ENCODE measurements at places on chromosomes 1 and 21.
A peak's percentile ranks its signal among the peaks of the same experiment; 100 is the strongest.

GRCh38 chr1:18978706-18979105 is 22.2 kb upstream of the IFFO2 start:
- DNase-seq = no peak

DNA sequence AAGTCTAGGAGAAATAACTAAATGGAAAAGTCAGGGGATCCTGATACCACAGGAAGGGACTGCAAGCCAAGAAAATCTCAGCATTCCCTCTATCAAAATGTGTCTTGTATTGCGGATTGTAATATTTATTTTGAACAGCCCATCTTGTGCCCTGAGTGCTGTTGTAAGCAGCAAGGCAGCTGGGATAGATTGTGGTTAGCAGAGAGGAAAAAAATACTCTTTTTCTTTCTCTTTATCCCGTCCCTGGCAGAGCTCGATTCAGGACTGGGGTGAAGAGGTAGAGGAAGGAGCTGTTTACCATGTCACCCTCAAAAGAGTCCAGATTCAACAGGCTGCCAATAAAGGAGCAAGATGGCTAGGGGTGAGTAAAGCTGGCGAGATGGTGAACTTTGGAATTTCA is 1.2 kb downstream of the RGL1 start:
- no peak for DNase-seq

- no peak for DNase-seq
These were observed 31.7 kb downstream of the TRIM11 start for GRCh38 chr1:228374711-228375577.

- DNase-seq = no peak
These were observed 259.1 kb downstream of the KAZN start for GRCh38 chr1:14857436-14858195.

GRCh38 chr1:185156288-185156853 is 382 bp downstream of the TRMT1L start:
- DNase-seq = peak; percentile 30

DNA sequence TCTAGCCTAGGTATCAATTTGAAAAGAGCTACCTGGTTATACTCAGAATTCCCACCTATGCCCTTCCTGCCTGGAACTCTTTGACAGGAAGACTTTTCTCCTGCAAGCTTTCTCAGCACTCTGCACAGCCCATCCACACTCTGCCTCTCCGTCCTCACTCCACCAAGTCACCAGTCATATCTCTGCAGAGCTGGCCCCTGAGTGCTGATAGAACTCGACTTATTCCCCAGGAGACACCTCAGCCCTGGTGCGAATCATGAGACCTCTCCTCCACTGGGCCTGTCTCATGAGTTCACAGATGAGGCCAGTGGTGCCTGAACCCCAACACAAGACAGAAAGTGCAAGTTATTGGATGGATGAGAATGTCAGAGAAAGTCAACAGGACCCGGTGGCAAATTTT is 32.0 kb downstream of the COLGALT2 start:
- no peak for DNase-seq

DNA sequence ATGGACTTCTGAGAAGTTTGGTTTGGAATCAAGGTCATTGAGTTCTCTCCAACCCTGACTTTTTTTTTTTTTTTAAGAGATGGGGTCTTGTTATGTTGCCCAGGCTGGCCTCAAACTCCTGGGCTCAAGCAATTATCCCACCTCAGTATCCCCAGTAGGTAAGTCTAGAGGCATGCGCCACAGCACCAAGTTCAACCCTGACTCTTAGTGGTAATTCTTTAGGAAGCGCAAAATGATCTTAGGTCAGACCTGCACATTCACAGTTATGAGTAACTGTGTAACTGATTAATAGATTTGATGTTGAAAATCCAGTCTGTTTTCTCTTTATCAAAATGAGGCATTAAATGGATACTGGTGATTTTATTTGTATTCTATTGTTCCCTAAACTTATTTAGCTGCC is 95.9 kb downstream of the GREM2 start:
- no peak for DNase-seq

GRCh38 chr1:189752461-189752995 is 725.1 kb downstream of the BRINP3 start:
- DNase-seq = no peak

DNA sequence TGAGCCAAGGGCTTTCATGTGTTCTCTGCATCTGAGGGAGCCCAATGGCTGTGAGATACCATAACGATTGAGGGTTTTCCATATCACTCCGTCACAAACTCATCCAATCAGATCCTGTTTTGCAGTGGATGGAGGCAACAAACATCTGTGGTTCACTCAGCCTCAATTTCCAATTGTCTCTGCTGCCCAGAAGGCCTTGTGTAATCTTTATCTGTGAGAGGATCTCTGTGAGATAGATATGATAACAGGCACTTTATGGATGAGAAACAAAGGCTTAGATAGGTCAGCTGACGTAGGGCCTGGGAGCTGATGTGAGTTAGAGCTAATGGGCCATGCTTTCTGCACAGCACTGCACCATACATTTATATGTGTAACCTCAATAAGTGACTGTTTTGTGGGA is 3.3 kb upstream of the MTARC1 start:
- DNase-seq = no peak

GRCh38 chr1:171664976-171665375 is 12.5 kb upstream of the MYOC start:
- DNase-seq = no peak

DNA sequence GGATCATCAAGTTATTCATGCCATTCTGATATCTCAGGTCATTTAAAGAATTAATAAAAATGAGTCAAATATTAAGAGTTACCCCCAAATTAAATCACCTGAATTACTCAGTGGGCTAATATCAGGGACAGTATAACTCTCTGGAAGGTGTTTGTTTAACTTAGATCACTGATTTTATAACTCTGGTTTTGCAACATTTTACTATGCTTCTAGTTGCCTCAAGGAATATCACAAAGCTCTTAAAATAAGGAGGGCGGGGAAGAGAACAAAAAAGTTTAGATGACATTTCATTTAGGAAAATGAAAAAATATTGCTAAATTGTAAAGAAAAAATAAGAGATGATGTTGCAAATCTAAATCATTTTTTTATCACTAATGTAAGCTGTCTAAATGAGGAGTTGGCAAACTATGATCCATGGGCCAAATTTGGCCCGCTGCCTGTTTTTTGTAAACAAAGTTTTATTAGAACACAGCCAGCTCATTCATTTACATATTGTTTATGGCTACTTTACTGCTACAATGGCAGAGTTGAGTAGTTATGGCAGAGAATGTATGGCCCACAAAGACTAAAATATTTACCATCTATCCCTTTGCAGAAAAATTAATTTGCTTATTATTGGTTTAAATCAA is 31.9 kb upstream of the SLC19A2 start:
- no peak for DNase-seq

DNA sequence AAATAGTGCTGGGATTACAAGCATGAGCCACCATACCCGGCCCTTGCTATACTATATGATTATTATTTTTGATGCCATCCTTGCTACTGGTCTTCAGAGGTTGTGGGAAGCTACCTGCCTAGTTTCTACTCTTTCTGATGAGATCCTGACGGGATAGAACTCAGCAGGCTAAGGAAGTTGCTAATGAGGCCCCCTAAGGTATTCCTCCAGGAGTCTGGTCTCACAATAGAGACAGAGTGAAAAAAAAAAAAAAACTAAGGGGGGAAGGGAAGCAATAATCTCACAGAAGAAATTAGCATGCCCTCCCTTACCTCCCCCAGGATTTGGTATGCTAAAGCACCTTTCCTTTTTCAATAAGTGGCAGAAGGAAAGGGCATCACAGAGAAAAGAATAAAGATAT is 17.6 kb downstream of the INTS3 start:
- no peak for DNase-seq

- no peak for DNase-seq
These were observed 335.7 kb upstream of the SNX7 start for GRCh38 chr1:98325646-98326440.

DNA sequence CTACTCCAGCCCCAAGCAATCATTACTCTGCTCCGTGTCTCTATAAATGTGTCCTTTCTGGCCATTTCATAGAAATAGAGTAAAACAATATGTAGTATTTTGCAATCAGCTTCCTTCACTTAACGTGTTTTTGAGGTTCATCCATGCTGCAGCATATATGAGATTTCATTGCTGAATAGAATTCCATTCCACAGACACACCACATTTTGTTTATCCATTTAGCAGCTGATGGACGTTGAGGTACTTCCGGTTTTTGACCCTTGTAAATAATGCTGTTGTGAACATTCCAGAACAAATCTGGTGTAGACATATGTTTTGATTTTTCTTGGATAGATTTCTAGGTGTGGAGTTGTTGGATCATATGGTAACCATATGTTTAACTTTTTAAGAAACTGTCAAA is 30.7 kb downstream of the ADAM30 start:
- DNase-seq = no peak

DNA sequence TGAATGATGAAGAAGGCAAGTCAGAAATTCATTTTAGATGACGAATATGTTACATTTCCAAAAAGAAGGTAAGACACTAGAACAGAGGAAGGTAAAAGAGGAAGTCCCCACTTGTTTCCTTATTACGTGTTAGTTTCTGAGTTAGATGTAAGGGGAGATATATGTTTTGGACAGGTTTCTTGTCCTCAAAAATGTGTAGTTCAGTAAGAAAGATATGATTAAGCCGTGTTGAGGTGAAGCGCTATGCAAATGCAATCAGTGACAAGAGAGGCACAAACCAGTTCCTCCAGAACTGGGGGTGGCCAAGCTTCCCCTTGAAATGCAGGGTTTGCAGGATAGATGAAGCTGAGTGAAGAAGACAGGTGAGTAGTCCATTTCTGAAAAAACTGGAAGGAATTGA is 293.3 kb upstream of the RUNX1 start:
- DNase-seq = no peak

GRCh38 chr1:94044290-94044790 is 76.6 kb downstream of the ABCA4 start:
- DNase-seq = no peak

DNA sequence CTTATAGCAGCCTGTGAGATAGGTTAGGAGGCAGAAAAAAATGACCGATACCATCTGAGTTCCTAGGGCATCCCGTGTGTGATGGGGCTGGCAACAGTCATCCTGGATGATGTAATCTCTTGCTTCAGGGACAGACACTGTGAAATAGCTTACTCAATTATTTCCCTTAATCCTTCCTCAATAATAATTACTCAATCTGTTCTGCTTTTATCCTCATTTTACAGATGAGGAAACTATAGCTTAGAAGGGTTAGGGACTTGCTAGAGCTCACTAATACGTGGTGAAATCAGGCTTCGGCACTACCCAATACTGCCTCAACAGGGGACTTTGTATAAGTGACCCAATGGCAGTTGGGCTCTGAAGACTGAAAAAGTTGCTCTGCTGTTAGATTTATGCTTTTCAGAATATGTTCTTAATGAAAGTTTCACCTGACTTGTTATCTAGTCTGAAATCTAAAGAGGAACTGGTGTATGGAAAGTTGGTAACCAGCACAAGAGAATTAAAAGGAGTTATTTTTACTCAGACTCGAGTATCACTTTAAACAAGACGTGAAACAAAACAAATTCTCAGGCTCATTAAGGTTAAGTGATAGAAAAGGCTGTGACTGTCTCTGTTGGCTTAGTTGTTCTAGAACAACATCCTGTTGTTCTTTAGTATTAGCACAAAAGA is 14.4 kb downstream of the CD55 start:
- DNase-seq = no peak

- no peak for DNase-seq
These were observed 35.5 kb upstream of the IRF2BP2 start for GRCh38 chr1:234645474-234645953.

DNA sequence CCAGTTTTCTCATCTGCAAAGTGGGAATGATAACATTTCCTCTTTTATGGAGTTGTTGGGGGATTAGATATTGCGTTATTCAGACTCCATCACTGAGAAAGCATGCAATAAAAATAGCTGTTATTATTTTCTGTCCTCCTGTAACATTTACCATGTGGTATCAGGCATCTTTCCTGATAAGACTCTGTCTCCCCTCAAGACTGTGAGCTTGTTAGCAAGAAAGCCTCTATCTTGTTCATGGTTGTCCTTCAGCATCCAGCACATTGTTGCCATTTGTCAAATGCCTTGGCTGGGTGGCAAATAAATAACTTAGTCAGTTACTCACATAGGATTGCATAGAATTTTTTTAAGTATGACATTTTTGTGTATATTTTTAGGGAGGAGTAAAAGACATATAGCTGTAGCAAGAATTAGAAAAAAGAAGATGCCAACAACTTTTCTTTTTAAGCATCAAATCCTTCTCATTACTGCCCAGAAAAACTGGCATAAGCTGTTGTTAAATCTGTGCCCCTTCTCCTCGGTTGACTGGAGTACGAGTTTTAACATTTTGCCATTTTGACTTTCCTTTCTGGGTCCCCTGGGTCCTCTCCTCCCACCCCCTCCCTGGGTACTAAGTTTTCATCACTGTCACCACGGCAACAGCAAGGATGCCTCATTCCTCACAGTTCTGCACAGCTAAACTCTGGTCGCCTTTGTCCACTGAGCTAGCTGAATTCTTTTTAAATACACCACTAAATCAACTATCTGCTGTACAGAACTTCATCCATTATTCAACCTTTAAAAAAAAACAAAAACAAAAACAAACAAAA is 1.0 kb upstream of the JAM2 start:
- DNase-seq = peak; percentile 4

- no peak for DNase-seq
These were observed 31.0 kb upstream of the PLEKHO1 start for GRCh38 chr1:150118716-150119115.

DNA sequence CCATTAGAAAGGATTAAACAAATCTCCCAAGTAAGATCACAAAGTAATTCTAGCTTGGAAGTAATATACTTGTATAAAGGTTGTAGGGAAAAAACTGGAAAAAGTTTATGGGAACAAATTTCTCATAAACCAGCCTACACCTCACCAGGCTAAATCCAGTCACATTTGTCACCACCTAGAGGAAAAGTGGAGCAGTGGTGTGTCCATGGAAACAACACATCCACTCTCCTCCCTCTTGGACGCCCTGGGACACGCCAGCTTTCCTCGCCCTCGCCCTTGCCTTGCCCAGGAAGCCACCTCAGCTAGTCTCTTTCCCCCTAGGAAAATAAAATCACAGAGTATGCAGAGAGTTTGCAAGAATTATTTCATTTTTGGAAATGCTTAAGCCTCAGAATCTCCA is 2.2 kb downstream of the PALMD start:
- no peak for DNase-seq

DNA sequence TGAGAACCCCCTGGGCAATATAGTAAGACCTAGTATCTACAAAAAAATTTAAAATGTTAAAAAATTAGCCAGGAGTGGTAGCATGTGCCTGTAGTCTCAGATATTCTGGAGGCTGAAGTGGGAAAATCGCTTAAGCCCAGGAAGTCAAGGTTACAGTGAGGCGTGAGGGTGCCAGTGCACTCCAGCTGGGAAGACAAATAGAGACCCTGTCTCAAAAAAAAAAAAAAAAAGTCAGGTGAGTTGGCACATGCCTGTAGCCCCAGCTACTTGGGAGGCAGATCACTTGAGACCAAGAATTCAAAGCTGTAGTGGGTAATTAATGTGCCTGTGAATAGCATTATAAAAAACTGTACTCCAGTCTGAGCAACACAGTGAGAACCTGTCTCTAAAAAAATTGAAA is 4.6 kb downstream of the BECN2 start:
- no peak for DNase-seq

- no peak for DNase-seq
These were observed 108.8 kb upstream of the ZP4 start for GRCh38 chr1:237999426-238000052.
